ENCODE measurements at places on chromosomes 5 and 9.

- no peak for DNase-seq
Measured at GRCh38 chr5:28190011-28190410, 1151.6 kb upstream of the CDH9 start.

GRCh38 chr9:36399980-36400331 is at the start of gene RNF38:
TSS of gene RNF38 (minus strand) at chr9:36400269. CDS start at chr9:36400108, 161 bp downstream.
- DNase-seq: no peak

- DNase-seq: no peak
Measured at GRCh38 chr5:2007496-2007877, 124.8 kb upstream of the IRX4 start.

DNA sequence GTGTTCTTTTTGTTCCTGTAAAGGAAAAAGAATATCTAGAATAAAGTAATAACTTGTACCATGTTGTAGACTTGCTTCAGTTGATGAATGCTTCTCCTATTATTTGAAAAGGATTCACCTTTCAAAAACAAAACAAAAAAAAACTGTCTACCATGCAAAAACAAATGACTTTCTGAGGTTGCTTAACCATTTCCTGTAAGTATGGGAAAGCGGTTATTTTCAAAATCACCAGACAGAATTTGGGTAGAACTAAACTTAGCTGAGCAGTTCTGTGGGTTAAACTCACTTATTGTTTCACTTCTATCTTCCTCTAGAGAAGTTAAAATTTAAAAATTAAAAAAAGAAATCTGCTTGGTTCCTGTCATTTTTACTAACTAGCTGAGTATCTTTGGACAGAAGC is 25.2 kb downstream of the LNPEP start:
- peak; percentile 74 for DNase-seq

DNA sequence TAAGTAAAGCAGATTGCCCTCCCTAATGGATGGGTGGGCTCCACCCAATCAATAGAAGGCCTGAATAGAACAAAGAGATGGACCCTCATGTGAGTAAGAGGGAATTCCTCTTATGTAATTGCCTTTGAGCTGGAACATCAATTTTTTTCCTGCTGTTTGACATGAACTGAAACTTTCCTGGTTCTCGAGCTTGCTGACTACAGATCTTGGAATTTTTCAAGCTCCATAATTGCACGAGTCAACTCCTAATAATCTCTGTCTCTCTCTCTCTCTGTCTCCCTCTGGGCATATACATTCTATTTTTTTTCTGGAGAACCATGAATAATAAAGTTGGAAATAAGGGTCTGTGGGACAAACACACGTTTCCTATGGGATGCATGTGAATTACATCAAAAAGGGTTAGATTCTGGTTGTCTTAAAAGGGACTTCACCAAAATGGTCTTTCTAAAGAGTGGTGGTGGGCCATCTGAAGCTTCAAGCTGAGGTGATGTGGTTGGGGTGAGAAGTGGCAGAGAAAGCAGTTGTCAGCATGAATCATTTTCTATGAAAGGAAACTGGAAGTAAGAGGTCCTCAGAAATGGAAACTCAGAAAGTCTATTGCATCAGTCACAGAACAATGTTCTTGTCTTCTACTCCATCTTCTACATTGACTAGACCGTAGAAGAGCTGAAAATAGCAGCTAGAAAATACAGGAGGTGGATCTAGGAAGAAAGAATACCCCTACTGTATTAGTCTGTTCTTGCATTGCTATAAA is 47.0 kb upstream of the HOMER1 start:
- DNase-seq: peak; percentile 28

- no peak for DNase-seq
Measured at GRCh38 chr9:109817146-109817845, 37.3 kb downstream of the PALM2AKAP2 start.

DNA sequence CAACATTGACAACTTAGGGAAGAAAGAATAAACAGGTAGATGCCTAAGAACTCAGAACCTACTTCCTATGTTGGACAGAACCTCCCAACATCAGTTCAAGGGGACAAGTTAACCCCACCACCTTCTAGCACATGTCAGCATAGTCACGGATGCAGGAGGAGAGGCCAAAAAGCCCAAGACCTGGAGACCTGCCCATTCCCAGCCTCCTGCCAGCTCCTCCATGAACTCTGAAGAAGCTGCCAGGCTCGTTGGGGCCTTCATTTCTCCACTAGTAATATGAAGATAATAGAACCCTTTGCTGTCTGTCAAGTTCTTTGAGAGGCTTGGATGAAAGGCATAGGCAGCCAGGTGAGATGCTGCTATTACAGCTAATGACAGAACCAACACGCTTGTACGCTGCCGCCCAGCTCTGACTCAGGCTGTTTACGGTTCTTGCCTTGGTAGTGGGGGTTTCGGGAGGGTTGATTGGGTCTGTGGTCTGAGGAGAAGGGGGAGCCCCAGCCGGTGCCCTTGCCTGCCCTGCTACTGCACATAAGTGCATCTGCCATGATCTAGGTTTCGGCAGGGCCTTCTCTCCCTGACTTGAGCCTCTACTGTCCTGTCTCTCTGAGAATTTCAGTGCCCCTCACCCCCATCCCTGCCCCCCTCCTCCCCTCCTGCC is 82.2 kb downstream of the NRG2 start:
- no peak for DNase-seq

Measured in NB4 (cell line).